ENCODE measurements at places on chromosomes 7 and 10.

DNA sequence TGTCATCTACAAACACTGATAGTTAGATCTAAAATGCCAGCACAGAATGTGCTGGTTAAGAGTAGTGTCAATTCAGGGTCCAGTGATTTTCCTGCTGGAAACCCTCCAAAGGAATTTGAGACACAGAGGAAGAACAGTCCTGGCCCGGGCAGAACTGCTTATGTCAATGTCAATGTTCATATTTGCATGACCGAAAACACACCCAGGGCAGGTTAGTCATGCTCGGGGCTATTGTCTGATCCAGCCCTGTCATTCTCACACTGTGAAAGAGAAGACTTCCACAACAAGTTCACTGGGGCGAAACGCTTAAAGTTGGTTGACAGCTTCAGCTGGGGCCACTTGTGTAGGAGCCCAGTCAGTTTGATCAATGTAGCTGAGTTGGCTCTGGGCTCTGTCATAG lies 139.3 kb downstream of the C1GALT1 start:
- no peak for DNase-seq

DNA sequence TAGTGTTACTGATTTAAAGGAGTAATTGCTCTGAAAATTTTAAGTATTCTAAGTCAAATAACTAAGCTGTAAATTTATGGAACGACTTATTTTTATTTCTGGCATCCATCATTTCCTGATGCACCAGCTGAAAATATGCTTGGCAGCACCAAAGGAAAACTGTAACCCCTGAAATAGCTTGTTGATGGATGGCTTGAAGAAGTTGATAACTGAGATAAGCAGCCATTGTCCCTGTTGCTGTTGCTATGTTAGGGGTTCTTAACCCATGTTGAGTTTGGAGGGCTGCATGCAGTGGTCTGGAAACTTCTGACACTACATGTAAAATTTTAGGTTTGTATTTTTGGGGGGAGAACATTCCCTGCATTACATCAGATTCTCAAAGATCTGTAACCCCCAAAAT lies 30.6 kb downstream of the RPA3 start:
- DNase-seq: no peak

GRCh38 chr7:4226524-4226882 lies 455.6 kb upstream of the FOXK1 start:
- DNase-seq: no peak

DNA sequence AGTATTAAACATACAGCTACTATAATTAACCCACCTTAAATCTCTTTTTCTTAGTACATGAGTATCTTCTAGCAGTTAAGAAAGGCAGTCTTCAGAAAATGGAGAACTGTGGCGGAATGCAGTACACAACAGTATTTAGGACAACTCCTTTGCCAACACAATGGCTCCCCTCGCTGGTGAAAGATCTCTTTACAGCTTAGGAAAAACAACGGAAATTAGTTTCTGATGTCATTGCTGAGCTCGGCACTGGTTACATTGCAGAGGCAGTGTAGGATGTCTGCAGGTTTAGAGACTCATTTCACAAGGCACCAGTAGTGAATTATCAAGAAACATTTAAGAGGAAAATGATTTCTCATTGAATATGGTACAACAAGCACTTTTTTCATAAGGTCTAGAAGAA lies 43.4 kb downstream of the GLRX3 start:
- DNase-seq: no peak

DNA sequence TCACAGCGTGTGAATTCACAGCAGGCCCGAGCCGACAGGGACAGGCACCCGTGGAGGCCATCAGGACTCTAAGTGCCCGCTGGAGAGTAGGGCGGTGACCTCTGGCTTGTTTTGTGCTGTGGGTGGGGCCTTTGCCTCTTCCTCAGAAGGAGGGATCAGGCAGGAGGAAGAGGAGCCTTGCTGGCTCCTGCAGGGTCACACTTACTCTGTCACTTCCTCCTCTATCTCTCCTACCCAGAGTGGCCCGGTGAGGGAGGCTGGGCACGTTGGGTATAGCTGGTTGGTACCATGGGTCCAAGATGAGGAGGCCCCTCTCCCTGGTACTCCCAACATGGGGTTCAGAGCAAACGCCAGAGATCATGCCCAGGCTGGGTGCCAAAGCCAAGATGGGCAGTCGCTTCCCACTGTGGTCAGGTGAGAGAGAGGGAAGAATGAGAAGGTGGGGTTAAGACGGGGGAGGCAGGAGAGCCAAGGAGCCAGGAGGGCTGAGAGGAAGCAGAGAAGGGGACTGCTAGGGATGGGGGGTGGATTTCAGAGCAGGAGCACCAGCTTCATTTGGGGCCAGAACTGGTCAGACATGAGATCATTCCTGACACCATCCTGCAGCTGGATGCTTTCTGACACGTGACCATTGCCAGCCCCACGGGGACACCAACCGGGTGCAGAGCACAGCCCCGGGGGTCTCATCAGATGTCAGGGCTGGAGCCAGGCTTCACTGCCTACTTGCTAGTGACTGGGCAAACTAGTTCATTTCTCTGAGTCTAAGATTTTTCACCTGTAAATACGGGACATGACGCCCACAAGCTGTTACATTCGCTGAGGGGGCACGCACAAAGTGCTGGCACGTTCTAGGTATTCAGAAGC lies 54.8 kb upstream of the CACUL1 start:
- no peak for DNase-seq

Data from activated CD4-positive, CD25-positive, alpha-beta regulatory T cell treated with anti-CD3 and anti-CD28 coated beads, Interleukin-2, amount 50 U/mL, for 16 hours (primary cell).